ENCODE measurements at places on chromosomes 1 and 21.

DNA sequence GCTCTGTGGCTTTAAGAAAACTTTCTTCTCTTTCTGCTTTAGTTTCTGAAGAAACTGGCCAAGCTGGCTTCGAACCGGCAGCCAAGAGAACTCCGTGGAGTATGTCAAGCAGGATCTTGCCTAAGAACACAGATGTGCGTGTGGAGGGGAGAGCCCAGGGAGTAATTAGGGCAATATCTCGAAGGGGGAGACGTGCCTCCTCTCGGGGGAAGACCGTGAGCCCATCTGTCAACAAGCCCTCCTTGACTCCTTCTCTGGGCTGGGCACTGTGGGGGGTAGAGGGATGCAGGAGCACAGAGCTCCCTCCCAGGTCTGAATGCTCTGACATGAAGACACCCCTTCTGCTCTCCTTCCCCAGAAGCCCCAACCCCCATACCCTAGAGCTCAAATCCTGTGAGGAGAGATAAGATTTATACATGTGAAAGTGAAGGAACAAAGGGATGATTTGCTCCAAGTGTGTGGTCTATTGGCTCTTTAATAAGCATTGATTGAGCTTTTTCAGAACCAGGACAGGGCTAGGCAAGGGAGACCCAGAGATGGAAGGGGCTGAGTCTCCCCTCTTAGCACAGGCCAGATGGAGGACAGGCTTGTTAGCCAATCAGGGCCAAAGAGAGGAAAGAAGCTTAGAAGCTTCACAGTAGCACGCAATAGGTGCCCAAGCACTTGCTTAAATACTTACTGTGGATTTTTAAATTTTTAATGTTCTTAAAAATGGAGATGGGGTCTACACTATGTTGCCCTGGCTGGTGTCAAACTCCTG is 37.5 kb downstream of the EDN2 start:
- DNase-seq: no peak

DNA sequence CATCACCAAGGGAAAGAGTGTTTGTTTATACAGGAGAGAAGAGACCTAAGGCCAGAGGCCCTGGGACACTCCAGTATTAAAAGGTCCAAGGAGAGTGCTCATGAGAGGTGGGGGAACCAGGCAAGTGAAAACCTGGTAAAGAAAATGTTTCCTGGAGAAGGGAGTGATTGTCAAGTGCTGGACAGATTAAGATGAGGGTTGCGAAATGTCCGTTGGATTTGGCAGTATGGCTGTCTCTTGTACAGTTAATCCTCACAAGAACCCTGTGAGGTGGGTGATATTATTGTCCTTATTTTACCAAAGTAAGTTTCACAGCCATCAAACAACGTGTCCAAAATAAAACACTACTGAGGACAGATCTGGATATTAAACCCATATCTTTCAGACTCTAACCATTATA is 44.2 kb downstream of the RPAP2 start:
- no peak for DNase-seq

GRCh38 chr1:158019171-158019868 is 25.9 kb downstream of the KIRREL1 start:
- DNase-seq: peak; percentile 62

DNA sequence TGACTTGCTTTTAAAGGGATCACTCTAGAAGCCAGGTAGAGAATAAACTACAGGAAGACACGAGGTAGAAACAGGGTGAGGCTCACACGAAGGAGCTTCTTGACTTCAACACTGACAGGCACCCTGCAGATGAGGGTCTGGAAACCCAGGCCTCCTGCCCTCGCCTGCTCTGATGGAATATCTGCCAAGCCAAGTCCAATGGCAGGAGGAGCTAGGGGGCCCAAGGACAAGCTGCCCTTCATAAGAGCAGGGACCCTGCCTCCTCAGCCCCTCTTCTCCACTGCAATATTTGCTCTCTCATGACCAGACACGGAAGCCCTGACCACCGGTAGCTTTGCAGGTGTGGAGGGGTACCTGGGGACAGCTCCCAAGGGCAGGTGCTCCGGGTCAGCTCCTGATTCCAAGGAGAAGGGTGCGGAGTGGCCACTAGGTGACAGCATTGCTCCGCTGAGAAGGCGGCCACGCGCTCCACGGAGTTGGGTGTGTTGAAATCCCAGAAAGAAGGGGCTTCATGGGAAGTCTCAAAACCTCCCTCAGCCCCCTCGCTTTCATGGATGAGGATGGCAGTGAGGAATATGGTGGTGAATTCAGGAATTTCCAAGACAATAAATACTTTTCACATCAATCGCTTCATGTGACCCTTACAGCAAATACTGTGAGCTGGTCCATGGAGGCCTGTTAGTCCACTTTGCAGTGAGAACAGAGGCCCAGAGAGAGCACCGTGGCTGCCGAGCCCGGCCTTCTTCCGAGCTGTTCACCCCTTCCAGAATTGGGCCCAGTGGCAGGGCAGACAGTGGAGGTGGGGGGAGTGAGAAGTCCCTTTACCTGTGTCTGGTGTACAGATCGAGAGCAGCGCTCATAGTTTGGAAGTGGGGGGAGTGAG is 33.2 kb upstream of the PAX7 start:
- peak; percentile 40 for DNase-seq

DNA sequence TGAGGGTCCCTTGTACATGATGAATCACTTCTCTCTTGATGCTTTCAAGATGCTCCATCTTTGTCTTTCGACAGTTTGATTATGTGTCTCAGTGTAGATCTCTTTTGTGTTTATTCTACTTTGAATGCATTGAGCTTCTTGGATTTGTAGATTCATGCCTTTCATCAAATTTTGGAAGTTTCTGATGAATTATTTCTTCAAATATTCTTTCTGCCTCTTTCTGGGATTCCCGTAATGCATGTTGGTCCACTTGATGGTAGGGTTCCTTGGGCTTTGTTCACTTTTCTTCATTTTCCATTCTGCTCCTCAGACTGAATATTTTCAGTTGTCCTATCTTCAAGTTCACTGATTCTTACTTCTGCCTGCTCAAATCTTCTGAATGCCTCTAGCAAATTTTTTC is 50.7 kb downstream of the ADSS2 start:
- no peak for DNase-seq

DNA sequence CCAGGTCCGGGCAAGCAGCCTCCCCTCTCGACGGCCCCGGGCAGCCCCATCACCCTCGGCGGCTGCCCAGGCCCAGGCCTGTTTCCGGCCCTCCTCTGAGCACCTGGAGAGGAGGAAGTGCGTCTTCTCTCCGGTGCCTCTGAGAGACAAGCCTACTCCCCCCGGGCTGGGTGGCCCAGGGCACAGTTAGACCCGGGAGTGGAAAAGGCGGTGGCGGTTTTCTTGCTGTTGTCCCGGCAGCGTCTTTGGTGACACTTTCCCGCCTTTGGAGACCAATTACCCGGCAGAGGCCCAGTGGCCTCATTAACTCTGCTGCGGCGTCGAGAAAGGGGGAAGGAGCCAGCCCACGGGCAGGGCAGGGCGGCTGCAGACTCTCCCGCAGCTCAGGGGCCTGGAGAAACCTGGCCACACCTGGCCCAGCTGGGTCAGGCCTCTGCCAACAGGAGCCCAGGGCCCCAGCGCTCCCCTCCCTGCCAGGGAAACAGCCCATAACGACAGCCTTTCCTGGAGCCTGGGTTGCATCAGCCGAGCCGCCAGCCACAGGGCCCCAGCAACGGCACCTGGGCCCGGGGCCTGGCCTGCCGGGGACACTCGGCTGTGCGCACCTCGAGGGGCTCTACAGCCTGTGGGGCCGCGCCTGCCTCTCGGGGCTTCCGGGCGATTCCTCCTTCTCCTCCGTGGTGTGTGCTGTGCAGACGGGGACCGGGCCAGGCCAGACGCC is 28.4 kb upstream of the C1orf159 start:
- no peak for DNase-seq

GRCh38 chr1:162677607-162678371 is 45.5 kb downstream of the DDR2 start:
- DNase-seq: no peak
